ENCODE measurements at places on chromosomes 12 and 14.

DNA sequence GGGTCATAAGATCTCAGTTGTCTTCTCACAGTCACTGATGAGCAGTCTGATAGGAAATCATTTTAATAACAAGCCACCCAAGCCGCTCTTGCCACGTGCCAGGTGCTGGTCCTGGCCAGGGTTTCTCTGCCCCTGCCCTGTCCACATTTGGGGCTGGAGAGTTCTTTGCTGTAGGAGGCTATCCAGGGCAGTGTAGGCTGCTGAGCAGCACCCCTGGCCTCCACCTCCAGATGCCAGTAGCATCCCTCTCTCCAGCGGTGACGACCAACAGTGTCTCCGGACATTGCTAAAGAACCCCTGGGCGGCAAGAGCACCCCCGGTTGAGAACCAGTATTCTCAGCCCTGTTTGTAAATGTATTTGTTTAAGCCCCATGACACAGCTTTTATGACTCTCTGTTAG, 243.7 kb downstream of the GLT1D1 start:
- no peak for DNase-seq

- DNase-seq: no peak
Observed at GRCh38 chr12:105485321-105485910, 154.9 kb downstream of the C12orf75 start.

GRCh38 chr12:121267822-121268221, 28.7 kb downstream of the CAMKK2 start:
- no peak for DNase-seq

GRCh38 chr12:12901158-12901791, 9.9 kb downstream of the GPRC5A start:
- DNase-seq: no peak

GRCh38 chr14:21791749-21792148, 118.1 kb upstream of the OR4E1 start:
- DNase-seq: no peak

All from GM12891 (cell line).